ENCODE measurements at places on chromosomes 5 and 9.
A peak's percentile ranks its signal among the peaks of the same experiment; 100 is the strongest.

DNA sequence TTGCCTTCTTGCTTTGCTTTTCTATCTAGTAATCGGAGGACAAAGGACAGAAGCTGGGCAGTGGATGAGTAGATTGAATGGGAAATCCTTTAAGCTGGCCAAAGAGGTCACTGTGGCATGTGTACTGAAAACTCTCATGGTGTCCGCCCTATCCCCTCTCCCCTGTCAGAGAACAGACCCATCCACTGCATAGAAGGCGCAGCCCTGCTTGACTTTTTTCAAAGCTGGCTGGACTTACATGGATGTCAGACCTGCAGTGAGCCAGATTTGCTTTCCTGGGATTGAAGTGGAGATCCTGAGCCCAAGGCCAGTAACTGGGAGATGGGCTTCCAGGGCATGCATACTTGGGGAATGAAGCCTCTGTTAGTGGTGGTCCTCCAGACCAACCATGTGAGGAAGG, 329.5 kb downstream of the TRPM3 start:
- DNase-seq = no peak
- H3K4me3 ChIP-seq = no peak overlapping the region
- H3K27ac ChIP-seq = no peak overlapping the region
- no peaks in the 10 kb centered on the region for H3K27me3 ChIP-seq

GRCh38 chr9:137127301-137128157, 11.4 kb upstream of the GRIN1 start:
- no peak overlapping the region for H3K4me3 ChIP-seq
- H3K36me3 ChIP-seq = no peaks in the 10 kb centered on the region
- no peak for DNase-seq

- DNase-seq = no peak
- H3K27me3 ChIP-seq = no peaks in the 10 kb centered on the region
- peaks cover 2% of the 10 kb centered on the region for H3K36me3 ChIP-seq
- H3K4me1 ChIP-seq = peaks cover 9% of the 10 kb centered on the region
- H3K27ac ChIP-seq = no peak overlapping the region
These were observed 3.0 kb upstream of the PHYKPL start for GRCh38 chr5:178235588-178235974.

GRCh38 chr5:60219921-60220320, 326.4 kb upstream of the PDE4D start:
- no peaks in the 10 kb centered on the region for H3K27me3 ChIP-seq
- no peak overlapping the region for H3K27ac ChIP-seq
- DNase-seq = no peak
- H3K36me3 ChIP-seq = no peaks in the 10 kb centered on the region
- H3K4me3 ChIP-seq = no peak overlapping the region

DNA sequence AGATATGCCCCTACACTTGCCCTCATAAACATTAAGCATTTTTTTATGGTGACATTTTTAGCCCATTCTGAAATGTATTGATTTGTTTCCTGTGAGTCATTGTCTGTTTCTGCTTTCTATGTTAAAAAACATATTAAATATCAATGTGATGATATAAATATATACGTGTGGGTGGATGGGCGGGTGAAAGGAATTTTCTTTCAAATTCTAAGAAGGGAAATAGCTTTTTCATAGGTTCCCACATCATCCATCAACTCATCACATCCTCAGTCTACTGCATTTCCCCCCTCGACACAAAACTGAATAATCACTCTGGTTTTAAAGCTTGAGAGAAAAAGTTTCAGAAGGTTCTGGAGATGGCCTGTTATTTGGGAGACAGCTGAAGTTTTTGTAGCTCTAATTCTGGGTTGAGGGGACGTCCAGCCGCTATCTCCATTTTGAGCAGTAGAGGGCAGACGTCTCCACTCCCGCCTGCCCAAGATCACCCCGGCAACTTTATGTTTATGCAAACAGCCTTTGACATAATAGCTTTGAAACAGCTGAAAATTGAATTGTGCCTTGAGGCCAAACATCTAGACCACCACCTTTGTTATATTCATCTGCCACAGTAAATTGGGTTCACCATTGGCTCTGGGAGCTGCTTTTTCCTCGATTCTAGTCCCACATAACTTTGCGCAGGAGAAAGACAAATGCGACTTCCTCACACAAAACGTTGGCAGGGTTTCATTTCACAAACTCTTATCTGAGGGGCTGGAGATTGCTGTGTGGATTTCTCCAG, 216.2 kb upstream of the CLINT1 start:
- DNase-seq = peak; percentile 17
- H3K4me1 ChIP-seq = no peaks in the 10 kb centered on the region
- H3K4me3 ChIP-seq = no peak overlapping the region
- H3K27me3 ChIP-seq = no peaks in the 10 kb centered on the region
- no peaks in the 10 kb centered on the region for H3K36me3 ChIP-seq

- no peak for DNase-seq
- no peaks in the 10 kb centered on the region for H3K27me3 ChIP-seq
- no peaks in the 10 kb centered on the region for H3K4me1 ChIP-seq
- H3K4me3 ChIP-seq = no peak overlapping the region
These were observed 61.9 kb upstream of the GPBP1 start for GRCh38 chr5:57111993-57112392.

- no peak overlapping the region for H3K4me3 ChIP-seq
- no peaks in the 10 kb centered on the region for H3K4me1 ChIP-seq
- no peaks in the 10 kb centered on the region for H3K27me3 ChIP-seq
- no peak for DNase-seq
- no peaks in the 10 kb centered on the region for H3K36me3 ChIP-seq
These were observed 111.0 kb downstream of the CD180 start for GRCh38 chr5:67085616-67086015.

DNA sequence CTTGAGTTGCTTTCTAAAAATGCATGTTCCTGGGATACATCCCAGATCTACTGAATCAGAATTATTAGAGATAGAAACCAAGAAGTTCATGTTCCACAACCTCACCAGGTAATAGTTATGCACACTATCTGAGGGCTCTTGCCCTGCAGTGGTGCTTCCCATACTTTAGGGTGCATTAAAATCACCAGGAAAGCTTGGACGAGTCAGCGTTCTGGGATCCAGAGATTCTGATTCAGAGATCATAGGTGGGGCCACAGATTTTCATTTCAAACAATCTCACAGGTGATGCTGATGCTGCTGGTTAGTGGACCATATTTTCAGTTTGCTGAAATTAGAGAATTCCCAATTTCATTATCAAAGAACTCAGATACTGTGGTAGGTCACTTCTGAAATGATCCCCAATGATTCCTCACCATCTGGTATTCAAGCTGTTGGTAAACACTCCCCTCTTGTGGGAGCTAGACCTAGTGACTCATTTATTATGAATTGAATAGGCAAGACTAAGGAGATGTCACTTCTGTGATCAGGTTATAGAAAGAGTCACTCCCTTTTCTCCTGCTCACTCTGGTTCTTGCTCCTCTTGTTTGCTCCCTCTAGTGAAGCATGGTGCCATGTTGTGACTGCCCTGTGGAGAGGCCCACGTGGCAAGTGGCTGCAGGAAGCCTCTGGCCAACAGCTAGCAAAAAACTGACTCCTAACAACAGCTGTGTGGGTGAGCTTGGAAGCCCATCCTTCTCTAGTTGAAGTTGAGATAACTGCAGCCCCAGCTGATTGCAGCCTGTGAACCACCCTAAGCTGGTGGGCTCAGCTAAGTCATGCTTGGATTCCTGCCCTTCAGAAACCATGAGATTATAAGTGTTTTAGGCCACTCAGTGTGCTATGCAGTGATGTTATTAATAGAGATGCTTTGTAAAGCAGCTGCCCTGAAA, 59.8 kb downstream of the SH3TC2 start:
- no peaks in the 10 kb centered on the region for H3K4me1 ChIP-seq
- H3K36me3 ChIP-seq = no peaks in the 10 kb centered on the region
- no peak overlapping the region for H3K4me3 ChIP-seq
- no peak for DNase-seq

- H3K4me3 ChIP-seq = no peak overlapping the region
- H3K27me3 ChIP-seq = no peaks in the 10 kb centered on the region
- peaks cover 2% of the 10 kb centered on the region for H3K4me1 ChIP-seq
- no peak for DNase-seq
- no peaks in the 10 kb centered on the region for H3K36me3 ChIP-seq
- H3K27ac ChIP-seq = no peak overlapping the region
These were observed 22.9 kb upstream of the SPATA31C2 start for GRCh38 chr9:88161144-88161543.

GRCh38 chr5:1784197-1785050, 15.2 kb downstream of the MRPL36 start:
- no peak overlapping the region for H3K4me3 ChIP-seq
- peaks cover 5% of the 10 kb centered on the region for H3K4me1 ChIP-seq
- no peak for DNase-seq
- H3K27me3 ChIP-seq = no peaks in the 10 kb centered on the region

DNA sequence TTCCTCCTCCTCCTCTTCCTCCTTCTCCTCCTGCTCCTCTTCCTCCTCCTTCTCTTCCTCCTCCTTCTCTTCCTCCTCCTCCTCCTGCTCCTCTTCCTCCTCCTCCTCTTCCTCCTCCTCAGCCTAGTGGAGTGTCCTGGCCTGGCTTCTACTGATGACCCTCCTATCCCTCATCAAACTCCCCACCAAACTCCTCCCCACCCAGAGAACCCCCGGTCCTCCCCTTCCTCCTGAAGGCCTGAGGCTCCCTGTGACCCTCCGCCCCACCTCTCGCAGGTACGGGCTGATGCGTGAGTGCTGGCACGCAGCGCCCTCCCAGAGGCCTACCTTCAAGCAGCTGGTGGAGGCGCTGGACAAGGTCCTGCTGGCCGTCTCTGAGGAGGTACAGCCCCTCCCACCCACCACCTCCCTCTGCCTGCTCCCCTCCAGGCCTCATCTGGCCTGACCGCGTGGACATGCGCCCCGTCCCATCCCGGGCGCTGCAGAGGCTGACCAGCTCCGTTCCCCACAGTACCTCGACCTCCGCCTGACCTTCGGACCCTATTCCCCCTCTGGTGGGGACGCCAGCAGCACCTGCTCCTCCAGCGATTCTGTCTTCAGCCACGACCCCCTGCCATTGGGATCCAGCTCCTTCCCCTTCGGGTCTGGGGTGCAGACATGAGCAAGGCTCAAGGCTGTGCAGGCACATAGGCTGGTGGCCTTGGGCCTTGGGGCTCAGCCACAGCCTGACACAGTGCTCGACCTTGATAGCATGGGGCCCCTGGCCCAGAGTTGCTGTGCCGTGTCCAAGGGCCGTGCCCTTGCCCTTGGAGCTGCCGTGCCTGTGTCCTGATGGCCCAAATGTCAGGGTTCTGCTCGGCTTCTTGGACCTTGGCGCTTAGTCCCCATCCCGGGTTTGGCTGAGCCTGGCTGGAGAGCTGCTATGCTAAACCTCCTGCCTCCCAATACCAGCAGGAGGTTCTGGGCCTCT, 10.6 kb downstream of the FGFR4 start:
- H3K27me3 ChIP-seq = no peaks in the 10 kb centered on the region
- no peak for DNase-seq
- no peak overlapping the region for H3K4me3 ChIP-seq
- H3K4me1 ChIP-seq = peaks cover 5% of the 10 kb centered on the region
- H3K36me3 ChIP-seq = peaks cover 16% of the 10 kb centered on the region

GRCh38 chr9:33446240-33446945, 1.0 kb downstream of the AQP3 start:
- H3K4me3 ChIP-seq = peak overlapping the region; percentile 67
- DNase-seq = no peak
- H3K36me3 ChIP-seq = no peaks in the 10 kb centered on the region
- H3K4me1 ChIP-seq = no peaks in the 10 kb centered on the region

DNA sequence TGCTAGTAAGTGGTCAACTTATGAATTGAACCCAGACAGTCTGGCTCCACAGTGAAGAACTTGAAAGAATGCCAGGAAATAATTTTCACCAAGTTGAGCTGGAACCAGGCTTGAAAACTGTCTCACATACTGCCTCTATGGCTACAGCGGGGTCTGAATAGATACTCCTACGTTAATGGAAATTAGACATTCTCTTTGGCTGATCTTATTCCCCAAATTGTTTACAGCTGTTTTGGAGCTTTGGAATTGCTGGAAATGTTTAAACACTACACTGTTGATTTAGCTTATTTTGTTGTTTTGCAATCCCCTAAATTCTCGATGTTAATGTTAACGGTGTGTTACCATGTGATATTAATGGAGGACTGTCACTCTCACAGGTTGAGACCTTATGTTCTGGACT, 146.4 kb downstream of the FBXL7 start:
- H3K27ac ChIP-seq = no peak overlapping the region
- H3K36me3 ChIP-seq = no peaks in the 10 kb centered on the region
- H3K4me3 ChIP-seq = no peak overlapping the region
- peaks cover 11% of the 10 kb centered on the region for H3K4me1 ChIP-seq
- no peak for DNase-seq

DNA sequence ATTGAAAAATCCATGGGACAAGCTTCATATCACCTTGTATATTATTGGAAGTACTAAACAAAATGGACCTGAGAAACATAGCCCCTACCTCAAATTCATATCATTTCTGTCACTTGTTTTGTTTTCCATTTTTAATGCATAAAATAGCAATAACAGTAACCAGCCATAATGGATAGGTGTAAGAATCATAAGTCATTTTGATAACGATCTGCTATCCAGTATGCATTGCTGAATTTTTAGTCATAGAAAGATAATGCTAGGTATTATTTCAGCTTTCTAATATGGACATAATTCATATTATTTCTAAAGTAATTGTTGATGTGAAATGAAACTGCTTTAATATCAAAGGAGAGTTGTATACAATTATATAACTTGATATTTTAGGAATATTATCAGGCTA, 1.1 kb upstream of the LRRC70 start:
- no peaks in the 10 kb centered on the region for H3K36me3 ChIP-seq
- H3K4me3 ChIP-seq = no peak overlapping the region
- DNase-seq = no peak
- no peaks in the 10 kb centered on the region for H3K4me1 ChIP-seq

DNA sequence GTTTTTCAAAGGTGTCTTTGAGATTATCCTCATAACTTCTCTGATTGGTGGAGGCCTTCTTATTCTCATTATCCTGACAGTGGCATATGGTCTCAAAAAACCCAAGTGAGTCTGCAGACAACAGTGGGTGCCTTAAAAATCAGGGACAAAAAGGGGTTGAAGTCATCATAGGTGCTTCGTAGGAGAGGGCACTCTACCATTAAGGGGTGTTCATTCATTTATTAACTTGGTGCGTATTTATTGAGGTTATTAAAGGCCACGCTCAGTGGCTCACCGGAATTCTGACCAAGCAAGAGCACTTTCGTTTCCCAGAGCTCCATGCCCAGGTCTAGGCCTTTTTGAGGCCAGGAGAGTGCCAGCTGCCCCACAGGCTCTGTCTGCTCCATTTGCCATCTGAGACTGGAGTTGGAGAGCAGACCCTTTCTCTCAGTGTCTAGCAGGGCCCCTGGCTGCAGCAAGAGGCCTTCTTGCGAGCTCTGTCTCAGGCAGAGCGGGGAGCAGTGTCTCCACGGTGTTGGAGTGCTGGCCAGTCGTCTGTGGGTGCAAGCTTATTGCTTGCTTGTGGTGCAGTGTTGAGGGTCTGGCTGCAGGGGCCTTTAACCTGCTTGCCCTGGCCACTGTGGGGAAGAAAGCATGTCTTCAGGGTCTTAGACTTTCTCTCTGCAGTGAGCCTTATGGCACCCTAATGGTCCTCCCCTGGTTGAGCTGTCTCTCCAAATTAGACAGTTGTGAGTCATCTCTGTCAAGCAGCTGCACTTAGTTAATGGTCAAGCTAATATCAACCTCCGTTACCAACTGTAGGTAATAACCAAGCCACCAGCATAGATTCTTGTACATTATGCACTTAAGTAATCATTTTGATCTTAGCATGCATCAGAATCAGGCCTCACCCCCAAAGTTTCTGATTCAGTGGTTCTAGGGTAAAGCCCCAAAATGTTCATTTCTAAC, 62.6 kb downstream of the IL31RA start:
- no peak overlapping the region for H3K27ac ChIP-seq
- H3K27me3 ChIP-seq = no peaks in the 10 kb centered on the region
- no peaks in the 10 kb centered on the region for H3K36me3 ChIP-seq
- peak; percentile 23 for DNase-seq
- no peak overlapping the region for H3K4me3 ChIP-seq
